Stimulated activated CD8-positive, alpha-beta memory T cell treated with anti-CD3 and anti-CD28 coated beads, Interleukin-7, amount 100 ng/mL, for 1 hour (primary cell): ENCODE measurements at places on chromosomes 2 and 18.

- DNase-seq: no peak
Measured at GRCh38 chr2:232522623-232523401, 2.6 kb downstream of the PRSS56 start.

DNA sequence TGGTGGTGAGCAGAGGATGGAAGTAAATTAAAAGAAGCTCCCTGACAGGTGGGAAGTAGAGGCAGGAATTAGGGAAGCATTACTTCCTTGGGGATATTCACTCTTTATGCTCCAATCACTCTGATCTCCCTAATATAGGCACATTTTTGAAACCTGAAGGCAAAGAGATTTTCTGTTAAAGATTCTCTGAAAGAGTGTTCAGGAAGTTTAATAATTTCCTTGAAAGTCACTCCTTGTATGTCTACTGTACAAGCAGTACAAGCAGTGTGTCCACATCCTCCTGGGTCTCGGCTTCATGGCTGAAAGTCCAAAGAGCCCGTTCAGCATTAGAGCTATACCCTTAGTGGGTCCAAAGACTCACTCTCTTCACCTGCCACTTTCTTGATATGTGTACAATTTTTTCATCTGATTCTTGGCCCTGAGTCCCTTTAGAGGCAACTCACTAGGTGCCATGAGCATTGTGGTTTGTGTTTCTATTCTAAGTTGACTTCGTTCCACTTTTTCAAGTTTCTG is 60.2 kb downstream of the AAK1 start:
- no peak for DNase-seq

DNA sequence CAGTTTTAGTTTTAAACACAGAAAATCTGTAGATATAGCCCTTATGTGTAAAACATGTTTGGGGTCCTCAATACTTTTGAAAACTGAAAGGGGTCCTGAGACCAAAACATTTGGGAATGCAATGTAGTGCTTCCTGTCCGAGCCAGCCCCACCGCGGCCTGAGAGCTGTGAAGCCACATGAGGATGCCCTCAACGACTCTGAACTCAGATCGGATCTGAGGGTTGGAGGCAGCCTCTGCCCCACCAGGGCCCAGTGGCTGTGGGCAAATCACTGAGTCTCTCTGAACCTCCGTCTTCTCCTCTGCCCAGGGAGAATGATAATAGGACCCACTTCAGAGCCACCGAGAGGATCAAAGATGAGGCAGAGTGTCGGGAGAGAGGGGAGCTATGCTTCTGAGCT is 33.4 kb upstream of the HPCAL1 start:
- no peak for DNase-seq

GRCh38 chr2:126945118-126945517 is 46.4 kb downstream of the TEX51 start:
- DNase-seq: no peak

DNA sequence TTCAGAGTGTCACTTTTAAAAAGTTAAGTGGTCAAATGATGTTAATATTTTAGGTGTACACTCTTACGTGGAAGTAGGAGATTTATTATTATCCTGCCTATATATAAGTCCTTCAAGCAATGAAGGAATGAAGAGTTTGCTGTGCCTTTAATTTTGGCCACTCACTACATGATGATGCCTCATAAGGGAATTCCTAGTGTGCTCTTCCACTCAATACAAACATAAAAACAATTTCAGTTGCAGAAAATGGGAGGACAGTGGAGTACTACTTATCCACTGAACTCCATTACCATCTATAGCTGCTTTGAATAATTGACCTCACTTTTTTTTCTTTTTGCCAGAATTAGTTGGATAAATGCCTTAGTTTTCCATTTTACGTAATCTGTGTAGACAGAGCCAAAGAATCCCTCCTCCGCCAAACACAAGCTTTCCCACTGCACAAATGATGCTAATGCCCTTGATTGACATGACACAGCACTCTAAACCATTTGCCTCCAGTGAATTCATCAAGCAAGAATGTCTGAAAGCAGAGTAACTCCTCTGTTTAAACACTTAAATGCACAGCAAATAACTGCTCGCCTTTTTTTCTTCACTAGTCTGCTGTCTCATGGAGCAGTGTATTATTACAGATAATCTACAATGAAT is 751.1 kb upstream of the FANCL start:
- DNase-seq: no peak

DNA sequence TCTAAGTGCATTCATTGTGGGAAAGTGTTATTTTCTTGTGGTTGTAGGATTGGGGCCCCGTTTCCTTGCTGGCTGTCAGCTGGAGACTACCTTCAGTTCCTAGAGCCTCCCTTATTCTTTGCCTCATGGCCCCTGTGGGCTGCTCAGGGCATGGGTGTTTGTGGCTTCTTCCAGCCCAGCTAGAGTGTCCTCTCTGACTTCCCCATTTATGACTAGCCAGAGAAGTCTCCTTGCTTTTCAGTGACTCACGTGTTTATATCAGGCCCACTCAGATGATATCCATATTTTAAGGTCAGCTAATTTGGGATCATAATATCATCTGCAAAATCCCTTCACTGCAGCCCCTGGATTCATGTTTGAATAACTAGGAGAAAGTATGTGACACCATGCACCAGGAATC is 62.8 kb downstream of the DTNA start:
- DNase-seq: no peak

DNA sequence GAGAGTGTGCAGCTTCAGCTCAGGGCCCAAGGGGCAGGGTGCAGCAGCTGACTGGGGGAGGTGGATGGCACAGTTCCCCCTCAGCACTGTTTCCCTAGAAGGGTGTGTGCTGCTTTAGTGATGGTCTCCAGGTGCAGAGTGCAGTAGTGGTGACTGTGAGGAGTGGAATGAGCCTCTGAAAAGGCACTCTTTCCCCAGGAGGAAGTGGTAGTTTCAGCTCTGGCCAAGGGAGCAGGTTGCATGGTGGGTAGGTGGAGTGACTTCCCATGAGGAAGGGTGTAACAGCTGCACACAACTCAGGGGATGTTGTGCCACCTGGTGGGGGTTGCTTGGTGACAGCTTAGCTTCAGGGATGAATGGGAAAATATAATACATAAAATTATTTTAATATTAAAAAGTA is 251.5 kb upstream of the NXPH2 start:
- DNase-seq: no peak

DNA sequence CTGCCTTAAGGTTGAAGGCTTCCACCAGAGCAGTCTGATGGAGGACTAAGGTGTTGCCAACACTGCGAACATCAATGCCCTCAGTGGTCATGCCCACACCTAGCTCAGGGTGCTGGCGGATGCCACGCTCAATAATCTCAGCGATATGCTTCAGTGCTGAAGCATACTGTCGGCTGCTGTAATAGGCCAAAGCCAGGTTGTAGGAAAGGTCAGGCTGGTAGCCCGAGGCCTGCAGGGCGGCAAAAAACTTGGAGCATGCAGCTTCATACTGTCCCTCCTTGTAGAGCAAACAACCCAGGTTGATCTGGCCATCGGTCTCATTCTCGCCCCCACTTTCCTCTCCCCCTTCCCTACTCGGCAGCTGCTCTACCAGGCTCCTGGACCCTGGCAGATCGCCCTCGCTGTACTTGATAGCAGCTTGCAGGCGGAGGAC is 159.4 kb downstream of the AGPS start:
- peak; percentile 1 for DNase-seq

- DNase-seq: no peak
Measured at GRCh38 chr2:240435948-240436682, 652 bp downstream of the GPC1 start.

- no peak for DNase-seq
Measured at GRCh38 chr2:73253400-73253799, 19.3 kb downstream of the CCT7 start.

DNA sequence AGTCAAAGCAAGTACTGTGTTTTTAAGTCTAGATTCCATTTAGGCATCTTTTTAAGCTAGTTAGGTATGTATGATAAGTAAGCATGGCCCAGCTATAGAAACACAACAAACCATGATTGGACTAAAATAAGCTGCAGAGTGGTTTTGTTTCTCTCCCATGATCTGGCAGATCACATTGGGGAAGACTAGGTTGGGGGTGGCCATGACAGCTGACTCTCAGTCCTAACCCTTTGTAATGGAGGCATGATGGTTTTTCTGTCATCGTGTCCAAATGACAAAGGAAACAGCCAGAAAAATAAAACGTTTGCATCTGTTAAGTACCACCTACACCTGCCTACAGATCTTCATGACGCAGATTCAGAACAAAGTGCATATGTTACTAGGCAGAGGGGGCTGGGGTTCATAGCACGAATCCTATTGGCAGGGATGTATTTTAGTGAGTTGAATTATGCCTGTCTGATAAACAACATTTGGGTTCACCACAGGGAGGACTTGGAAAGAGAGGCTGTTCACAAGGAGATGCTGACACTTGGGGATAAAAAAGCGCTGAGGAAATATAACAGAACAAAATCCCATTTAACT is 33.8 kb upstream of the GALNT5 start:
- DNase-seq: no peak
